ENCODE measurements at places on chromosomes 2 and 18.

GRCh38 chr2:157155992-157156391 lies 101.5 kb upstream of the GALNT5 start:
- no peak for DNase-seq

DNA sequence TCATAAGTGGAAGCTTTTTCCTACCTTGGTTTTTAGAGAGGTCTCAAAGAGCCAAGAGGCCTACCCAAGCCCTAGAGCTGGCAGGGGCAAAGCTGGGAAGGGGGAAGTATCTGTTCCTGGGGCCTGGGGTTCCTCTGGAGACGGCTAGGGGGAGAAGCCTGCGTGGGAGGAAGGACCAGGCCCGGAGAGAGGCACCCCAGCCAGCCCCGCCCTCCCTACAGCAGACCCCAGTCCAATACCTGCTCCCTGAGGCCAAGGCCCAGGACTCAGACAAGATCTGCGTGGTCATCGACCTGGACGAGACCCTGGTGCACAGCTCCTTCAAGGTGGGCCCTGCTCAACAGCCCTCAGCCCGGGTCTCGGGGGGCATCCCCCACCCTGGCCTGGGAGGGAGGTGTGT lies 2.2 kb downstream of the CTDSP1 start:
- no peak for DNase-seq

GRCh38 chr18:31440787-31441186 lies 6.8 kb upstream of the DSG3 start:
- no peak for DNase-seq

GRCh38 chr2:175595139-175595538 lies 406.9 kb downstream of the LNPK start:
- DNase-seq = no peak

- no peak for DNase-seq
Measured at GRCh38 chr2:118190474-118190873, 102.2 kb downstream of the INSIG2 start.

GRCh38 chr2:86706220-86706619 lies 13.9 kb upstream of the RMND5A start:
- no peak for DNase-seq

DNA sequence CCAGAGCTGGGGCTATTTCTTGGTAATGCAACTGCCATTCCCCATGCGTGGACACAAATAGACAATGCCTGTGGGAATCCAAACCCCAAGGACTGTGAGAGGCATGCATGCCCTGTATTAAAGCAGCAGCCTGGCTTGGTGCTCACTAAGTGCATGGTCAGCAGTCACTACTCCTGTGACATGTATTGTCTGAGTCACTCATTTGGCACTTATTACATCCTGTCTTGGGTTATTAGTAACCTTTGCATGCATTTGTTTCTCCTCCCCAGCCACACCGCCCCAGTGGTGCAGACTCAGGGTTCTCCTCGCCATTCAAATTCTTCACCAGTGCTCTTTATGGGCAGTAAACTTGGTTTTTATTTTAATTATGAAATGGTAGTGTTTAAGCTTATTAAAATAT lies 30.2 kb downstream of the PRKCE start:
- no peak for DNase-seq

- DNase-seq = no peak
Measured at GRCh38 chr18:63477200-63477599, 442 bp downstream of the SERPINB5 start.

DNA sequence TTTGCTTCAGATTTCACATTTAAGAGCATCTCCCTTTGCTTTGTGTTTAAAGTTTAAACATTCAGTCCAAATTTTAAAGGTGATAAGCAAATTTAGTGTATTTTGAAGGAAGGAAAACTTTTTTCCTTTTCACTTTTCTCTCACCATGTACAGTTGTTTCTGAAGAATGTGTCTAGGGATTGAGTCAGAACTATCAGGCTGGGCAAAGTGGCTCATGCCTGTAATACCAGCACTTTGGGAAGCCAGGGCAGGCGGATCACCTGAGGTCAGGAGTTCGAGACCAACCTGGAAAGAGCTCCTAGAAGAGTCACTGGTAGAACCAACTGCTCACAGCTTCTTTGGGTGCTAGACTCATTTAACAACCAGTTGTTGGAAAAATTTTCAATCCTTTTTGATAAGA lies 327.0 kb upstream of the THUMPD2 start:
- DNase-seq = no peak

DNA sequence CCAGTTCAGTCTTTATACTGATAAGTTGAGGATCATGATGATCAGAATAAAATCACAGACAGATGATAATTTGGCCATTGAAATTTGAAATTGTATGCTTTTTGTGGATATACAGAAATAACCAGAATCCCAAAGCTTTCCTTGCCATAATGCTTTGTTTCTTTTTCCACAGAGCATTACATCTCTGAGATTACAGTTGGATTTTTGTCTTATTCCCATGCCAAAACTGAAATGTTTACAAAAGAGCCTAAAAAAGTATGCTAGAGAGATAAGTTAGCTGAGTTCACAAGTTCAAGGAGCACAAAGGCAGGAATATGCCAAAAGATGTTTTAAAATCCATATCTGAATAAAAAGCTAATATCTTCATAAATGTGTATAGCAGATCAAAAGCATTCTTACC lies 321.3 kb downstream of the PID1 start:
- DNase-seq = no peak

DNA sequence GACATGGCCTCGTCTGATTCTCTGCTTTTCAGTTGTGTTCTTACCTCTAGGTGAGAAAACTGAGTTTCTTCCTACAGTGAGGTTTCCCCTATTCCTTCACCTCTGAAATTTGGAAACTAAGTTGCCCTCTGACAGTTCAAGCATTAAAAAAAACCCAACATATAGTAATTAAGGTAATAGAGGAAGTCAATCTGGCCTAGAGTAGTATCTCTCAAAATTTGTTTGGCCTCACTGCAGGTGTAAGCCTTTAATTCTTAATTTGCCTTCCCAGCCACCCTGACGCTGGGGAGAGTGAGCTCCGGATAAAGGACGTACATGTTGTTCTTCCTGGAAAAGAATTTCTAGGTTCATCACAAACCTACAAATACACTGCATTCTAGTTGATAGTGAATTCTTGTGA lies 1.4 kb downstream of the CAD start:
- no peak for DNase-seq

GRCh38 chr2:172273910-172274571 lies 153.3 kb upstream of the ITGA6 start:
- DNase-seq = no peak

DNA sequence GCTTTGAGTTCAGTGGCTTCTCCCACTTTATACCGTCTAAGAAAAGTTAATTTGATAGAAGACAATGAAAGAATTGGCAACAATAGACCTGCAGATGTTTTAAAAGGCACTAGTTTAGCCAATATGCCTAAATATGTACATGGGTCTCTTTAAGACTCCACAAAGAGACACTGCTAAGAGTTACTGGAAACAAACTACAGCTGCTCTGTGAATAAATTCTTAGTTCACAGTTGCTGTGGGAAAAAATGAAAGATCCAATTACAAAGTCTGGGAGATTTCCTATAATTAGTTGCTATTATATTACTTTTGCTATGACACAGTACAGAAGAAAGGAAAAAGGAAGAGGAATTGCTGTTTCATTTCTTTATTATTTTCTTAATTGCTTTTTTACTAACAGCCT lies 34.3 kb downstream of the SCN9A start:
- no peak for DNase-seq

Data from dorsolateral prefrontal cortex (tissue), 122 donors.